HTR-8/SVneo (cell line): ENCODE measurements at places on chromosomes 12 and 14.
A peak's percentile ranks its signal among the peaks of the same experiment; 100 is the strongest.

DNA sequence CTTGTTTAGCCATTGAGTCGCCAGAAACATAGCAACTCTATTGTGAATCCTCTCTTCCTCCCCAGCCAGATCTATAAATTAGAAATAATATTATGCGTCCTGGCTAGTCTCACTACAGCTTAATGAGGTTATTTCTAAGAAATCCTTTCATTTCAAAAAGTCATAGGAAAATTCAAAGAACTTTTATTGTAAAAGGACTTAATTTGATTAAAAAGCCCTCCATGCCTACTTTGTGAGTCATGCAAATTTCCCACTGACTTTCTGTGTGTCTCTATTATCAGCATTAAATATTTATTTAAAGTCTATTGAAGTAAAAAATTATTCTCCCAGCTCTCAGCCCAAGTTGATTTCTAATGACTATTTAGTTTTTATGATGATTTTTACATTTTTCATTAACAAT lies 160.7 kb downstream of the PHLDA1 start:
- DNase-seq: no peak

GRCh38 chr14:52862632-52863333 lies 71.4 kb upstream of the GNPNAT1 start:
- DNase-seq: peak; percentile 65

- DNase-seq: no peak
Observed at GRCh38 chr12:3207858-3208257, 130.7 kb downstream of the TSPAN9 start.

DNA sequence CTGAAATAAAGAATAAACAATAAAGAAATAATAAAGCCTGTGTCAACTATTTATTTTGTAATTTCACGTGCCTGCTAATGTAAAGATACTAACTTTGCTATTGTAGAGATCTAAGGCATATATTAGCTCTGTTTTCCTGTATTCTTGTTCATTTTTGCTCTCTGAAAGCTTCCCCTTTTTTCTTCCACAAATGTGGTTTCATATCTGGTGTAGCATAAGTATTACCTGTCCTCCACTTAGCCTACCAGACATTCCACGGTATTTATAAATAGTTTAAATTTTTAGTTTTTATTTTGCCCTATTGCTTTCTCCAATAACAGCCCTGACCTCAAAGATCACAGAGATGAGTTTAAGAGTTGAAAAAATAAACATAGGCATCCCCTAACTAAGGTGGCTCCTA lies 92.6 kb upstream of the ATP2B1 start:
- no peak for DNase-seq

DNA sequence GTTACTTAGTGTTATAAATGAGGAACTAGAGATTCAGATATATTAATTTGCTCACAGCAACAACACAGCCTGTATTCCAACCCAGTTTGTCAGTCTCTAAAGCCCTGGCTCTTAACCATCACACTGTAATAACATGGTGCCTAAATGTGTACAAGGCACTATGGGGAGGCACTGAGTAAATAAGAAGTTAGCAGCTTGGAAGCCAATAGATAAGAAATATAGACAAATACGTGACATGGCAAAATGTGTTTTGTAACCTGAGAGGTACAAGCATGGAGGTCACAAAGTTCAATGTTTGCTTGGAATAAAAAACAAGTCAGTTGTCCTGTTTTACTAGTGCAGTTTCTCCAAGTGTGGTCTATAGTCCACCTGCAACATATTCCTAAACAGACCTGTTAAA lies 16.3 kb upstream of the SLCO1A2 start:
- DNase-seq: no peak

DNA sequence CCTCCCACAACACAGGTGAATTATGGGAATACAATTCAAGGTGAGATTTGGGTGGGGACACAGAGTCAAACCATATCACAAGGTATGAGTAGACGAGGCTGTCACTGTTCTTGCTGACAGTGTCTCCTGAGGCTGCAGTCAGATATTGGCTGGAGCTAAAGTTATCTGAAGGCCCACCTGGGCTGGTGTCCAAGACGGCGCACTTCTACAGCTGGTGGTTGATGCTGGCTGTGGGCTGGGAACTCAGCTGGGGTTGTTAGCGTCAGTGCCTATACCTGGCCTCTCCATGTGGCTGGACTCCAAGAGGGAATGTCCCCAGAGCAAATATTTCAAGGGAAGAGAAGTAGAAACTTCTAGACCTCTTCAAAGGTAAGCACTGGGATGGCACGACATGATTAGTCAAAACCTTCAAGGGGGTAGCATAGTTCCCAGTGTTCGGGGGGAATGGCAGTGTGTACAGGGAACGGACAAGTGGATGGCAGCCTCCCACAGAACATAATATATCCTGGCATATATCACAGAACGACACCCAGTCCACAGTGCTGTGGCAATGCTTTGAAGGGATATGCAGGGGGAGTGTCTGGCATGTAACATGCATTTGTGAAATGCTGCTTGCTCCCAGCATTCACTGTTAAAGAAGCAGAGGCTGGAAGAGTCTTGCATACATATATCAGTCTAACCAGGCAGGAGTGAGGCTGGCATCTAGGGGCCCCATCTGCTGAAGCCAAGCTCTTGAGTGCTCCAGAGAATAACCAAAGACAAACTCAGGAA lies 126.7 kb upstream of the RFLNA start:
- DNase-seq: no peak

DNA sequence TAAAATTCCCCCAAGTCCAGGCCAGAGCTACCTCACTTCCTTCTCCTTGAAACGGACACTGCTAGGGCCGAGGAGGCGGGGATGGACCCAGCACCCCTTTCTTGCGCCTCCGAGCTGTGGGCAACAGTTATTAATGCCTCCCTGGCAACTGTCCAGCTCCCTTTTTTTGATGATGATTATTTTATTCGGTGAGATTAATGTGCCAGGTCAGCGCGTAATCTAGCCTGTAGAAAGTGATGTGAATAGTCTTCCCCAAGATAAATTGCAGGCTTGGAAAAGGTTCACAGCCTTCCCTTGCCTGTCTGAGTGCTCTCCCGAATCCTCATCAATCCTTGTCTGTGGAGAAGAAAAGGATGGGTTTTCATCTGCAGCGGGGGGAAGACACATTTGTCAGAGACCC lies 54.3 kb downstream of the RNFT2 start:
- DNase-seq: no peak

DNA sequence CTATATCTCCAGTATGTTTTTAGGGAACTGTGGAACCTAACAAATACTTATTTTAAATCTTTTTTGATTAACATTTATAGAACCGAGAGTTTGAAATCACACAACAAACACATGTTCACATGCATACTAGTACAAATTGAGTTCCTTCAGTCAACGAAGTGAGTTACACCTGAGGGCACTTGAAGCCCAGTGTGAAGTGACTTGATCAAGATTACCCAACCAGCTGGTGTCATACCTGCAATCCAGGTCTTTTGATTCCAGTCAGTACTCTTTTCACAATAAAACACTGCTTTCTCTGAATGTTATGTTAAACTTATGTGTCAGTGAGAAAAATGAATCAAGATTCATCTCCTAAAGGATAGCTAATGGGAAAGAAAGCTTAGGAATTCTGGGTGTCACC lies 35.2 kb downstream of the VRK1 start:
- DNase-seq: no peak

GRCh38 chr12:96466939-96467751 lies 22.2 kb upstream of the CFAP54 start:
- DNase-seq: no peak

DNA sequence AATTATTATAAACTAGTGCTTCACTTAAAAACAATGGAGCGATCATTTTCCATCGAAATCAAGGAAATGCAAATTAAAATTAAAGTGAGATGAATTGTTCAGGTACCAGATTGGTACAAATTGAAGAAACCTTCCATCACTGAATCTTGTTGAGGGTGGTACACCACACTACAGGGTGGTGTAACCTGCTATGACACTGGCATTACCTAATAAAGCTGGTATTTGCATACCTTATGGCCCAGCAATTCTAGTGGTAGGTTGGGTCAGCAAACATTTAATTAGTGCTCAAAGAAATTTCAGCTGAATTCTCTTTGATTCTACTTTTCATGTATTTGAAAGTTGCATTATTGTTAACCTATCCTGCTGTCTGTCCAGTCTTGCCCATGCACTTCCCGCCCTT lies 9.2 kb downstream of the TIGAR start:
- DNase-seq: no peak
